ENCODE measurements at places on chromosomes 6 and 20.

DNA sequence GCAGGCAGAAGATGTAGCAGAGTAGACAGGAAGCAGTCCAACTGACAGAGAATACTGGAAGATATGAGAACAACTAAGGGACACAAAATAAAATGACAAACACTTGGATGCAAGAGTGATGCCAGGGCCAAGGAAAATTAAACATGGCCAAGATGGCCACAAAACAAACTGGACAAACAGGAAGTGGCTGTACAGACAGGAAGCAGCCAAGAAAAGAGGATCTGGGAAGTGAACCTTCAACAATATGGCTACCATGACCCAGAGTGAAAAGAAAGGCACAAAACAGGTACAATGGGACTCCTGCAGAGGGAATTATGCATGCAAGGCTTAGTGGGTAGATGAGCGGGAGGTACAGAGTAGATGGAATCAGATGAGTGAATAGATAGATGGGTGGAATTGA lies 29.1 kb downstream of the HLA-DPB1 start:
- DNase-seq: no peak

DNA sequence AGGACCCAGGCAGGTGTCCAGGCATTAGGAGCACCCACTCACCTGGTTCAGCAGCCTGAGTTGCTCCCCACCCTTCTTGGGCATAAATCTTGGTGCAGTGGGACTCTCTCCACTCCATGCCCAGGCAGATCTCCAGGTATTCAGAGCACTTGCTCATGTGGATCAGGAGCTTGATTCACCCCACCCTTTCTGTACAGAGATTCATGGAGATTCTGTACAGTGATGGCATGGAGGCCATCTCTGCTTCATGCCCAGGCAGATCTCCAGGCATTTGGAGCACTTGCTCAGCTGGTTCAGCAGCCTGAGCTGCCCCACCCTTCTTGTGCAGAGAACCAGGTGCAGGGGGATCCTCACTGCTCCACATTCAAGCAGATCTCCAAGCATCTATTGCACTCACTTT lies 44.1 kb downstream of the BEND6 start:
- DNase-seq: no peak

DNA sequence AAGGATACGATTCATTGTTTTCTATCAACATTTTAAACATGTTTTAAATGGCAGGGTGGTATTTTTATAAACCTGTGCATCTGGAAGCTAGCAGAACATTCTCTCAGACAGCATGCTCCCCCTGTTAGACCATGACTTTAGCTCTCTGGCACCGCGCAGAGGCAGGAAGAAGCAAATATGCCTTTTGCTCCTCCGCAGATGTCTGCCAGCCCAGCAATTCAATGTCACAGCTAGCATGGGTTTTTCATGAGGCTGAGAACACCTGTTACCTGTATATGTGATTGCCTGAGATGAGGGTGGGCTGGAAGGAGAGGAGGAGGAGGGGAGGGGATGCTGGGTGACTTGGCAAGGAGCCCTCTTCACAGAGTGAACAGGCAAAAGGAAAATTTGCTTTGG lies 6.7 kb downstream of the MTCH1 start:
- DNase-seq: no peak

DNA sequence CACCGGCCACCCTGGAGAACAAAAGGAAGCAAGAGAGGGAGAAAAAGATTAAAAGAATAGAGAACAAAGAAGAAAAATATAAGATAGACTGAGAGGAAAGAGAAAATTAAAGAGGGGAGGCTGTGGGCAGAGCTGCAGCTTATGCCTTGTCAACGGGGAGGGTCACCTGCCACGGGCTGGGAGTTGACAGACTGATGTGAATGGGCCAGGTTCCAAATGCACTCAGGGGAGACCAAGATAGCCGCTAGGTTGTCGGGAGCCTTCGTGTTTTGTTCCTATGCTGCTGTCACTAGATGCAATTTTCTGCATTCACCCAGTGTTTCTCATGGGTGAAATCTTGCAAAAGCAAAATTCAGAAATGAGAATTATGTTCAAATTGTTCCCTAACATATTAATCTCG lies 119.6 kb upstream of the MTHFD1L start:
- DNase-seq: no peak

GRCh38 chr6:36355819-36356218 lies 19.1 kb upstream of the BNIP5 start:
- DNase-seq: no peak

- no peak for DNase-seq
Observed at GRCh38 chr20:45626540-45626939, 3.0 kb upstream of the WFDC10A start.

DNA sequence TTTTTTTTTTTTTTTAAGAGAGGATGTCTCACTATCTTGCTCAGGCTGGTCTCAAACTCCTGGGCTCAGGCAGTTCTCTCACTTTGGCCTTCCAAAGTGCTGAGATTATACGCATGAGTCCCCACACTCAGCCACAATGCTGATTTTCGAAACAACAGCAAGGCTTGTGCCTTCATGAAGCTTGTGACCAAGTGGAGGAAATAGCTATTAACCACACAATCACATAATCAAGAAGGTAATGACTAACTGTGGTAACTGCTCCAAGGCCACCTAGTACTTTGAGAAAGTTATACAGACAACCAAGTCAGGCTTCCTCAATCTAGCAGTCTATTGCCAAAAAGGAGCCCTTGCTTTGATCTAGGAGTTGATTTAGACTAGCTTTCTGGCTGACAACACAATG lies 46.3 kb downstream of the SOD2 start:
- no peak for DNase-seq

DNA sequence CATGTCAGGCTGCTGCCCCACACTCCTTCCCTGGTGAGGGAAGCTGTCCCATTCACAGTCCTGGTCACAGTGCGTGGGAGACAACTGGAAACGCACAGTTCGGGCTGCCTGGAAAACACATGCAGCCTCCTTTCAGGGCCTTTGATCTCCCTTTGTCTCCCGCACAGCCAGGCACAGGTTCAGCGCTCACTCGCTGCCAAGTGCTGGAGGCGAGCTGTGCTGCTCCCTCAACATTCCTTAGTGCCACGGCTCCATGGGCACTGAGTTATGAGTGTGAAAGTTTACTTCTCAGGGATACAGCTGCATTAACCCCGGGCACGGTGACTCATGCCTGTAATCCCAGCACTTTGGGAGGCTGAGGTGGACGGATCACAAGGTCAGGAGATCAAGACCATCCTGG lies 9.1 kb downstream of the YTHDF1 start:
- DNase-seq: no peak

DNA sequence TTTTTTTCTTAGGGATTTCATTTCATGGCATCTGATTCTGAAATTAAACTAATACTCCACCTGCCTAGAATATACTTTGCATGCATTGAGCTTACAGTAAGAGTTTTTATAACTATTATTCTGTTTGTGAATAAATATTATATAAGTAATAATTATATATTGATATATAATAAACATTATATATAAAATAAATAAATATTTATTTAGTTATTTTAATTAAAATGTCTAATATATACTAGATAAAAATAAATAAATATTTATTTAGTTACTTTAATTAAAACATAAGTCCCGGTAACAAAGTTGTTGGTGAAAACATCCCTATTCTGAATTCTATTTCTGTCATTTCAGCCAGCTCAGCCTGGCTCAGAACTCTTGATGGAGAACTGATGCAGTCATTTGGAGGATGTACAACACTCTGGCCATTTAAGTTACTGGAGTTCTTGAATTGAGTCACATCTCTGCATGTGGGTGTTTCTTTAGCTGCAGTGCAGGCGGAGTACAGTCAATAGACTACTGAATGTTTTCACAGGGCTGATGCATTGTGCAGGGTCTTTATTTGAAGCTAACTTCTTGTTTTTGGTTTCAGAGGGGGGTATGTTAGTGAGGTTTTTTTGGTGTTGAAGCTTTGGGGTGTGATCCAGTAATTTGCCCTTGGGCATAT lies 508.9 kb upstream of the ADGRB3 start:
- DNase-seq: no peak

DNA sequence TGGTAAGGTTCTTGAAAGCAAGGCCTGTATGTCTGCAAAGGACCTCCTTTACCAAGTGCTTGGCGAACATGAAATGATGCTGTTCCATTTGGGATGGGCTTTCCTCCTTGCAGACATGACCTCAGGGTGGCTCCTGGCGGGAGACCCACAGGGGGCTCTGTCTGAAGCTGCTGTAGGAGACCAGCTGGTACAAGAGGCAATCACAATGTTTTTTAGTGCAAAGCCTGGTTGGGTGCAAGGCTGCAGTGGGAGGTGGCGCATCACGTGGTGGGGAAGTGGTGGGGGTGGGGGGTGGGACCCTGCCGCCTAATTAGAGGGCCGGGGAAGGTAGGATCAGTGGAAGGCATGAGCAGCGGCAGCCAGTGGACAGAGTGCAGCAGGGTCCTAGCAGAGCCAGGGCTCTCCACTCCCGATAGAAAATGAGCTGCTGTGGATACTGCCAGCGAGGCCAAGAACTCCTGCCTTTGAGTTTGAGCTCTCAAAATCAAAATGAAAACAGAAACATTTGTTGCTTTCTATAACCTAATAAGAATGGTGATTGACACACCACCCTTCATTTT lies 9.1 kb upstream of the ARMC2 start:
- no peak for DNase-seq

DNA sequence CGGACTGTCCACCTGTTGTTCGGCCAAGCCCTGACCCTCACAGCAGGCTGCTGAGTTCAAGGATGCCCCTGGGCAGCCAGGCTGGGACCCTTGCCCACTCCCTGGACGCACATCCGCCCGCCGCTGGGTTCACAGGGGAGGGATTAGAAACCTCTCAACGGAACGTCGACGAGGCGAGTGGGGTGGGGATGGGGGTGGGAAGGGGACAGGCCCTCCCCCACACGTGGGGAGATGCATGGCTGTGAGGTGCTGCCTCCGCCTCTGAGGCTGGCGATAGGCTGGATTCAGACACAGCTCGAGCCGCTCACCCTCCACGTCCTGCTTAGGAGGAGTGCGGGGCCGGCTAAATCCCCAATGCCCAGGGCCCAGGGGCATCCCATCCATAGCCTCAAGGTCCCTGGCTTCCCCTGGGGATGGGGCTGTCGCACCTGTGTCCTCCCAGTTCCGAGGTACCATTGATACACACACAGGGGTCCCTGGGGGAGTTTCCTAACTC lies 90.6 kb upstream of the BHLHE23 start:
- DNase-seq: no peak

DNA sequence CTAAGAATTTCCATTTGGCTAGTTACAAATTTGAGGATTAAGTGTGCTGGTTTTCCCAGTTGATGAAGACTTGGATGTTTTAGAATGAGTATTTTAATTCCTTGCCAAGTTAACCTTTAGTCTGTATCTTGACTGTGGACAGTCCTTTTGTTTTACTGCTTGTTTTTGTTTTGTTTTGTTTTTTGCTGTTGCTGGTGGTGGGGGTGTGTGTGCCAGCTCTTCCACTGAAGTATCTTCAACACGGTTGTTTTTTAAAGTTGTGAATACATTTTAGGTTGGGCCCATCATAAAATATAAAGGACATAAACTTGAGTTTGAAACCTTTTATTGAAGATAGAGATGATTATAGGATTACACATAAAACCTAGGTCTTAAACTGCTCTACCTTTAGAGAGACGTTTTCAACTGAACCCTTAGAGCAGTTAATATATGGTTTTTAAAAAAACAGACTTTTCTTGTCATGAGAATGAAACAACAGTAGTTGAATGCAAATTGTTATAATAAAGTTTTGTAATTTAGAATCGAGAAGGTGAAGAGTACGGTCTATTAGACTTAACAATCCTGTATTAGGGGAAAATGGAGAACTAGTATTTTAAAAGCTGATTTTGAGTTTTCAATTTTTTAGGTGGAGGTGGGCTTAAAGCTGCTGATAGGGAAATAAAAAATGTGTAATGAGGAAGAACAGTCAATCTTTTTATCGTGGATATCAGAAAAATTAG lies 4.0 kb downstream of the QKI start:
- no peak for DNase-seq

DNA sequence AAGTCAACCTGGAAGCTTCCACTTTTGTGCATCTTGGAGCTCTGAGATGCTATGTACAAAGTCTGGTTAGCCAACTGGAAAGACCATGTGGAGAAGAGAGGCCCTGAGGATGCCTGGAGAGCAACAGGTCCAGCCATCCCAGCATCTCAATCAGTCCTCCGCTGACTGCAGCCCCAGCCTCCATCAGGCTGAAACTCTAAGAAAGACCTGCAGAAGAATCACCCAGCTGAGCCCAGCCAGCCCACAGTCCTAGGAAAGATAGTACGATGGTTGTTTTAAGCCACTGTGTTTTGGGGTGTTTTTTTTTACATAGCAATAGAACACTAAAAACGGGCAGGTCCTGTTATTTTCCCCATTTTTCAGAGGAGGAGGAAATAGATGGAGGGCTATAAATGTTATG lies 84.0 kb downstream of the NCR2 start:
- DNase-seq: no peak

- DNase-seq: no peak
Observed at GRCh38 chr6:33935439-33936080, 131.8 kb upstream of the MLN start.

DNA sequence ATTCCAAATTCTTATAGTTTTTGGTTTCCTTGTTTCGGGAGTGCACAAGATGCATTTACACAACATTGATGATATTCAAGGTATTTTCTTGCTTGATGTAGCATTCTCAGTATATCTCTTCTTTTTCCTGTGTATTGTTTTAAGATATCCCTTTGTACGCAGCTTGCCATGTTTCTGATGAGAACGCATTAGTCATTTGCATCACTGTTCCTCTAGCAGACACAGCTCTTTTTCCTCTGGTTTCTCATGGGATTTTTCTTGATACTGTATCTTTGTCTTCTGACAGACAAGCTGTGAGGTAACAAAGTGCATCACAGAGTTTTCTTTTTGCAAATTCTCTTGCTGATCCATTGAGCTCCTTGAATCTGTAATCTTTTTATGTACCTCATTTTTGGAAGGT lies 146.4 kb downstream of the SLC22A3 start:
- no peak for DNase-seq

- peak; percentile 48 for DNase-seq
Observed at GRCh38 chr20:57092112-57092899, 174.1 kb downstream of the BMP7 start.

GRCh38 chr6:54156650-54157250 lies 45.5 kb downstream of the MLIP start:
- DNase-seq: no peak

DNA sequence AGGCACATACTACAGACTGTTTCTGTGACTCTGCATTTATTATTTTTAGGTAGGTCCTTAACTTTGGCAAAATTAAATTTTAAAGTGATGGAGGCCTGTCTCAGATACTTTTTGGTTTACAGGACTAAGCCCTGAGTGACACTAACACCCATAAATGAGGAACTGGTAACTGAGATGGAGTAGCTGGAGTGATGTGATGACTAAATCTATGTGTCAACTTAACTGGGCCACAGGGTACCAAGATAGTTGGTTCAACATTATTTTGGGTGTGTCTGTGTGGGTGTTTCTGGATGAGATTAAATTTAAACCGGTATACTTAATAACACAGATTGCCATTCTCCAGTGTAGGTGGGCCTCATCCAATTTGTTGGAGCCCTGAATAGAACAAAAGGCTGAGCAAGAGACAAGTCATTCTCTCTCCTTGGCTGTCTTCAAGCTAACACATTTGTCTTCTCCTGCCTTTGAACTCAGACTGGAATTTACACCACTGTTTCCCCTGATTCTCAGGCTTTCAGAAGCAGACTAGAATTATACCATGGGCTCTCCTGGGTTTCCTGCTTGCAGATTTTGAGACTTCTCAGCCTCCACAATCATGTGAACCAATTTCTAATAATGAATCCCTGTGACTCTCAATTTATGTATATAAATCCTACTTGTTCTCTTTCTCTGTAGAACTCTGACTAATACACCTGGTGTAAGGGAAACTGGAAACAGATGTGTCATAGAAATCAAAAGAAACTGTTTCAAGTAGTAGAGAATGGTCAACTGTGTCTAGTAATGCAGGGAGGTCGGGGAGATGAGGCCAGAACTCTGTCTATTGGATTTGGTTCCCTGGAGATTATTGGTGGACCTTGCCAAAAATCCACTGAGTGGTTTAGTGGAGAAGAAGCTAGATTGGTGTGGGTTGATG lies 579.2 kb downstream of the EPM2A start:
- no peak for DNase-seq
